ENCODE measurements at places on chromosomes 2 and 18. TPM values are rescaled to one million over a fixed set of nuclear protein-coding genes. Genes with fewer than 3 reads are reported as not detected.

GRCh38 chr18:70464343-70465114, 175.7 kb downstream of the SOCS6 start:
- H3K27ac ChIP-seq = no peak overlapping the region
- DNase-seq = peak; percentile 64
- H3K27me3 ChIP-seq = peaks cover 28% of the 10 kb centered on the region
- peaks cover 5% of the 10 kb centered on the region for H3K4me1 ChIP-seq
- peak overlapping the region; percentile 71 for H3K4me3 ChIP-seq

The ZSWIM2 gene
- not detected for total RNA-seq

DNA sequence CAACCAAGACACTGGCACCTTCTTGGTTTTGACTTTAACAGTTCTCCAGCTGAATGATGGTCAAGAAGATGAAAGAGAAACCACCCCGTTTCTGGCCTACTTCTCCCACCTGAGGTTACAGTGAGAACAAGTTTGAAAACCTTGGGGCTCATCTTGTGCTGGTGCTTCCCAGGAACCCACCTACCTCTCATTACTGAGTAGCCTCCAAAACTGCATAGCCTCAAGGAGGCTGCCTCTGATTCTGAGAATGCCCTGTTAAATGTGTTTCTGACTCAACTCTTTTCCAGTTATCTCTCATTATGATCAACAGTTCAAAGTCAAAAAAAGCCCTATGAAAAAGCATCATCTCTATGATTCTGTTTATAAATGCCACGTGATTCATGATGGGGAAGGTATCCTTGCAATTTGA, 121.9 kb downstream of the CACNB4 start:
- peaks cover 2% of the 10 kb centered on the region for H3K27me3 ChIP-seq
- DNase-seq = no peak
- peaks cover 1% of the 10 kb centered on the region for H3K36me3 ChIP-seq
- peaks cover 6% of the 10 kb centered on the region for H3K4me1 ChIP-seq
- no peak overlapping the region for H3K4me3 ChIP-seq

The WDCP gene
- 25.0 TPM for total RNA-seq

GRCh38 chr2:25286723-25287483, 54.8 kb downstream of the DNMT3A start:
- H3K27me3 ChIP-seq = no peaks in the 10 kb centered on the region
- peak overlapping the region; percentile 68 for H3K4me3 ChIP-seq
- peaks cover 40% of the 10 kb centered on the region for H3K36me3 ChIP-seq
- H3K4me1 ChIP-seq = peaks cover 26% of the 10 kb centered on the region
- peak overlapping the region; percentile 92 for H3K27ac ChIP-seq

GRCh38 chr18:58316396-58317342, 272.6 kb downstream of the NEDD4L start:
- H3K4me1 ChIP-seq = peaks cover 2% of the 10 kb centered on the region
- DNase-seq = peak; percentile 69
- no peak overlapping the region for H3K4me3 ChIP-seq
- no peaks in the 10 kb centered on the region for H3K36me3 ChIP-seq
- peaks cover 20% of the 10 kb centered on the region for H3K27me3 ChIP-seq

The FOXI3 gene
- not detected for total RNA-seq

The TMEM37 gene
- not detected for total RNA-seq

GRCh38 chr2:71547616-71548285, 94.4 kb downstream of the DYSF start:
- peaks cover 2% of the 10 kb centered on the region for H3K27me3 ChIP-seq
- H3K27ac ChIP-seq = no peak overlapping the region
- H3K4me3 ChIP-seq = no peak overlapping the region
- H3K4me1 ChIP-seq = peaks cover 4% of the 10 kb centered on the region
- no peaks in the 10 kb centered on the region for H3K36me3 ChIP-seq

DNA sequence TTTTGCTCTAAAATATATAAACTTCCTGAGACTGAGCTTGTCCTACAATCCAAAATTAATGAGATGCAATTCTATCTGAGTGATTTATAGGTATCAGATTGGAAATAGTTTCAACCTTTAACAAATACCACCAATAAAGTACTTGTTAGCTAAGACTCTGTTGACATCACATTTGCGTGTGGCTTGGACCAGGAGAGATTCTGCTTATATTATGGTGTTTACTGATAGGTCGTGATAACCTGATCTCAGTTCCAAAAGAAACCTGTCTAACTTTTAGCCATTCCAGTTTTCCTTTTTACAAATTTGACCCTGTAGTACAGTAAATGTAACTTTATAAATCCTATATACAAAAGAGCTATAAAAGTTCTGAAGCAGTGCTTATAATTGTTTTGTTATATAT, 78.4 kb upstream of the ABCA12 start:
- no peaks in the 10 kb centered on the region for H3K4me1 ChIP-seq
- DNase-seq = no peak
- H3K27me3 ChIP-seq = no peaks in the 10 kb centered on the region
- no peak overlapping the region for H3K4me3 ChIP-seq
- H3K27ac ChIP-seq = no peak overlapping the region
- H3K36me3 ChIP-seq = no peaks in the 10 kb centered on the region

GRCh38 chr2:206814498-206814897, 49.1 kb downstream of the FASTKD2 start:
- no peak overlapping the region for H3K27ac ChIP-seq
- no peak for DNase-seq

DNA sequence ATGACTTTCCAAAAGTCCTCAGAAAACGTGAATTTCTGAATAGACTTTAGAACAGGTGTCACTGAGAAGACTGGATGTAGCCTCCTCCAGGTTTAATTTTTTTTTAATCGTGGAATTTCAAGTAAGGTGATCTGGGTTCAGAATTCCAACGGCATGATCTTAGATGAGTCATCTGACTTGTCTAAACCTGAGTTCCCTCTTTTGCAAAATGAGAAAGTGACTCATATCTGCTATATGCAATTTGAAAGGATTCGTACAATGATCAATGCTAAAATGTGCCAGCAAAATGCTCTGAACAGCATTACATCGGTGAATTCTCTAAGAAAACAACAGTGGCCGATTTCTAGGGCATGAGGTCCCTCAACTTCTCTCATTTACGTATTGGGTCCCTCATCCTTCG, 69.1 kb upstream of the ZNF516 start:
- no peak overlapping the region for H3K4me3 ChIP-seq
- no peak for DNase-seq
- no peaks in the 10 kb centered on the region for H3K36me3 ChIP-seq

DNA sequence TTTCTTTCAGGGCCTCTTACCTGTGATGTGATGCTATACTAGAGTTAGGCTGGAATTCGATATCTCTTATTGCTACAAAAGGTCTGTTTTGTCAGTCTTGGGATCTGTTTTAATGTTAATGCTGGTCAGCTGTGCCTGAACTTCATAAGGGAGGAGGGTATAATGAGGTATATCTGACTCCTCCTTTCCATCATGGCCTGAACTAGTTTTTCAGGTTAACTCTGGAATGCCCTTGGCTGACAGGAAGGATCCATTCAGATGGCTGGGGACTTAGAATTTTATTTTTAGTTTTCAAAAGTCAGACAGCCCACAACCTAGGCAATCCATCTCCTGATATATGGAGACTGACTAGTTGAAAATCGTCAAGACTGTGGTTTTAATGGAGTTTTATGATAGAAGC, 35.9 kb upstream of the TBC1D8 start:
- H3K4me1 ChIP-seq = no peaks in the 10 kb centered on the region
- H3K27ac ChIP-seq = no peak overlapping the region
- H3K27me3 ChIP-seq = no peaks in the 10 kb centered on the region
- no peaks in the 10 kb centered on the region for H3K36me3 ChIP-seq
- no peak for DNase-seq

The MAP3K19 gene
- total RNA-seq = not detected

- peak overlapping the region; percentile 98 for H3K4me3 ChIP-seq
- H3K4me1 ChIP-seq = peaks cover 40% of the 10 kb centered on the region
- H3K27me3 ChIP-seq = no peaks in the 10 kb centered on the region
- peak overlapping the region; percentile 96 for H3K27ac ChIP-seq
Measured at GRCh38 chr2:95121093-95121406, 558 bp downstream of the MRPS5 start.

The CPLX4 gene
- not detected for total RNA-seq

DNA sequence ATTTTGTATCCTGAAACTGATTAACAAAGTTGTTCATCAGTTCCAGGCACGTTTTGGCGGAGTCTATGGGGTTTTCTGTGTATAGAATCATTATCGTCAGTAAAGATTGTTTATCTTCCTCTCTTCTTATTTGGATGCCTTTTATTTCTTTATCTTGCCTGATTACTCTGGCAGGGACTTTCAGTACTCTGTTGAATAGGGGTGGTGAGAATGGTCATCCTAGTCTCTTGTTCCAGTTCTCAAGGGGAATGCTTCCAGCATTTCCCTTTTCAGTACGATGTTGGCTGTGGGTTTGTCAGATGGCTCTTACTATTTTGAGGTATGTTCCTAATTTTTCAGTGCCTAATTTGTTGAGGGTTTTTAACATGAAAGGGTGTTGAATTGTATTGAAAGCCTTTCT, 14.0 kb upstream of the SPDYA start:
- no peak for DNase-seq
- H3K36me3 ChIP-seq = peaks cover 71% of the 10 kb centered on the region
- no peaks in the 10 kb centered on the region for H3K27me3 ChIP-seq
- H3K27ac ChIP-seq = peak overlapping the region; percentile 1
- H3K4me1 ChIP-seq = peaks cover 29% of the 10 kb centered on the region

DNA sequence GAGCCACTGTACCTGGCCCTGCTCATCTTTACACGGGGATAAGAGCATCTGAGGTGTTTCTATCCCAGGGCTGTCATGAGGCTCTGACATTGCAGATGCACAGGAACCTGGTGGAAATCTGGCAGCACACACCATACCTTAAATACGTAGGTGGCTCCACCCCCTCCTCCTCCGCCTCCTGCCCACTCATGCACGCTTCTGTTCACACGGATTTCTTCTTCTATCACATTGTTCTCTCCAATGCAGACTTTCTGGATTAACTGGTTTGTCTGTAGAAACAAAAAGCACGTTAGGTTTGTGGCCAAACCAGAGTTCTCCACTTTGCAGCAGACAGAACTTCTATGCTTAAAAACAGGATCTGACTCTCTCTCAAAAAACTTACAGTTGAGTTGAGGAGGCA, 118.2 kb downstream of the CLIP4 start:
- no peak overlapping the region for H3K4me3 ChIP-seq
- no peak overlapping the region for H3K27ac ChIP-seq
- H3K27me3 ChIP-seq = peaks cover 4% of the 10 kb centered on the region

DNA sequence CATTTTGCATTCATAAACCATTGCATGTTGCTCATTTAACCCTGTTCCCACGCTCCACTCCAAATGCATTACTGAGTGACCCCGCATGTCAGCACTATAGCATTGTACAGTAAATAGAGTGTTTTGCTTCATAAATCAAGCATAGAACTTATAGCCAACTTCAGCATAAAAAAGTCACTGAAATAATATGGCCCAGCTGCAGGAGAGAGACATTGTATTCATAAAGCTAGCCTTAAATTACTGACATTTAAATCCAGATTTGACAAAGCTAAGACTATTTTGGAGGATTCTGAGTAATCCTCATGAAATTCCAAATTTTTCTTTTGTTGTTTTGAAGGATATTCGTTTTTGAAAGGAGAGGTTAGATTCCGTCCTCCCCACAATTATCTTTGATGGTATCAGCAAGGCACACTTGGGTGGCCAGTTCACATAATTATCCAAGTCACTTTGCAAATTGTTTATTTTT, 320.9 kb upstream of the TCF4 start:
- DNase-seq = no peak
- no peaks in the 10 kb centered on the region for H3K36me3 ChIP-seq
- H3K4me1 ChIP-seq = peaks cover 2% of the 10 kb centered on the region
- H3K4me3 ChIP-seq = no peak overlapping the region
- no peak overlapping the region for H3K27ac ChIP-seq
- no peaks in the 10 kb centered on the region for H3K27me3 ChIP-seq

- no peaks in the 10 kb centered on the region for H3K4me1 ChIP-seq
- peaks cover 18% of the 10 kb centered on the region for H3K36me3 ChIP-seq
- no peak overlapping the region for H3K27ac ChIP-seq
- no peak for DNase-seq
- no peak overlapping the region for H3K4me3 ChIP-seq
Measured at GRCh38 chr2:121666042-121666441, 16.8 kb upstream of the CLASP1 start.

DNA sequence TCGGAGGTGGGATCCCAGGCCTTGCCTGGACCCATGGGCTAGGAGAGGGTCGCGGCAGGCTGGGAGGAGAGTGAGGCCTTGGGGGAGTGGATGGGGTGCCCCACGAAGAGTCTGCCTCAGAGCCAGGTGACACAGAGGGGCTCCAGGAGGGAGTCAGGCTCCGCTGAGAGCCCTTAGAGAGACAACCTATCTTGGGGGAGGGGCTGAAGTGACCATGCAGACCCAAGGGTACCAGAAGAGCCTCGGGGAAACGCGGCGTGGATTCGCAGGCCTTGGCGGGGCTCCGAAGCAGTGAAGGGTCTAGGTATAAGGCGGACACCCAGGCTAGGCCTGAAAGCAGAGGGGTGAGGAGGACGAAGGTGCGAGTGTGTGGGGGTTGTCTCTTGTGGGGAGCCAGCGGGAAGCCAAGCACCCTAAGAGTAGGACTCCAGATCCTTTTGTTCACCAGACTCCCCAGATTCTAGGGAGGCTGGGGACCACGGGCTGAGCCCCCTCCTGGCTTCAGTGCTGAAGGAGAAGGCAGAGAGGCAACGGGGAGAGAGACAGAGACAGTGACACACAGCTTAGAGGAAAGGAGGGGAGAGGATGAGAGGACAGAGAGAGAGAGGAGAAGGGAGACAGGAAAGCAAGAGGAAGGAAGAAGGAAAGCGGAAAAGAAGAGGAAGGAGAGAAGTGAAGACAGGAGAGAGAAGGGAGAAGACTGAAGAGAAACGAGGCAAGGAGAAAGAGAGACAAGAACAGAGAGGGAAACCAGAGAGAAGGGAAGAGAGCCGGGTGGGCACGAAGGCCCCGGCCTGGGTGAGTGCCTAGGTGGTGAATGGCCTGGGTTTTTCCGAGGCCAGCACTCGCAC, 1.1 kb upstream of the HOXD11 start:
- H3K27ac ChIP-seq = peak overlapping the region; percentile 77
- no peak for DNase-seq
- H3K4me1 ChIP-seq = peaks cover 5% of the 10 kb centered on the region
- H3K36me3 ChIP-seq = peaks cover 8% of the 10 kb centered on the region

DNA sequence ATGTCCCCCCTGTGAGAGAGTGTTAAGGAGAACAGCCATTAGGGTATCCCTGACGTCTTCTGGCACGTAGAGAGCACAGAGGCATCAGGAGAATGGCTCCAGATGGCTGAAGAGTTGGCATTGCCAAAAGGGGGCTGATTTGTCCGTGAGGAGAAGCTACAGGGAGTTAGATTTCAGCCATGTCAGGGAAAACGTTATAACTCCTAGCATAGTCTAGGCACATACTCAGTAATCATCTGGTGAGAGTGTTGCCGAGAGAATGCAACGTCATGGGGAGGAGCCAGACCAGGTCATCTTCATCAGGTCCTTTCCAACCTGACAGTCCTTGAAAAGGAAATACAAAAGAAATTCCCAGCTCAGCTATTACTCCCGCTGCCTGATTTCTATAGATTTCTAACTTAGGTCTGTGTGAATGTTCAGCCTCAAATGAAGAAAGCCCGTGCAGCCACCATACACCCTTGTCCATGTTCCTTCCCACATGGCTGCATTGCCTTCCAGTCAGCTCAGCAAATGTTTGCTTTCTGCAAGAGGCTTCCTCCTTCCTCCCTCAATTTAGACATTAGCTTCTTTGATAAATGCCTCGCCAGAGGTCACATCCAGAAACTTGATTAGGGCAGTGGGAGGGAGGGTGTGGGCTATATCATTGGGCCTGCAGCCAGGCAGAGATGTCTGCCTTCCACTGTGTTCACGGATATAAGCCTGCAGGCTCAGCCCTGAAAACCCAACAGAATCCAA, 93.0 kb downstream of the STPG4 start:
- peaks cover 8% of the 10 kb centered on the region for H3K4me1 ChIP-seq
- H3K36me3 ChIP-seq = peaks cover 30% of the 10 kb centered on the region
- H3K27ac ChIP-seq = no peak overlapping the region
- H3K4me3 ChIP-seq = no peak overlapping the region
- no peaks in the 10 kb centered on the region for H3K27me3 ChIP-seq
